Hematopoietic multipotent progenitor cell treated with erythropoietin and hydrocortisone succinate and interleukin-3 and kit ligand, for 15 days (in vitro differentiated cells): ENCODE measurements at places on chromosomes 1 and 21.
A peak's percentile ranks its signal among the peaks of the same experiment; 100 is the strongest.

DNA sequence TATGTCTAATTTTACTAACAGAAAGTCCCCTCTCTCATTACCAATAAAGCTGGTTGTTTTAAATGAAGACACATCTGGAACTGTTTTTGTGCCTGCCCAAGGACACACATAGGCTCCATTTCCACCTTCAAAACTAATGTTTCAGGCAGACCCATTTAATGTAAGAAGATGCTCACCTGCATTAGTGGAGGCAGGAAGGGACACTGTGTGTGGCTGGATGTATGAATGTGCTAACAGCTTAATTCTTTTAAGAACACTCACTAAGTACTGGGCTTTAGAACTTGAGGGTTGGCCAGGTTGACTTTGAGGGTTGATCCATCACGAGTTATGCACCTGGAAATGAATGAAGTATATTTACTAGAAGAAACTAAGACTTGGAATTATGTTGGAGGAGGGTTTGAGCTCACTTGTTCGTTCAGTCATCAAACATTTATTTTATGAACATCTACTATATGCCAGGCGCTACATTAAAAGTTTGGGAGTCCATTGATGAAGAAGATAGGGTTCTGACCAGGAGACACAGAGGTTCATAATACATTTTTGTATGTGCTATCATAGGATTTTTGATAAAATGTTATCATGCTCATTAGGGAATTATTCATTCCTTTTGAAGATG lies 5.4 kb downstream of the JUN start:
- no peak for DNase-seq

DNA sequence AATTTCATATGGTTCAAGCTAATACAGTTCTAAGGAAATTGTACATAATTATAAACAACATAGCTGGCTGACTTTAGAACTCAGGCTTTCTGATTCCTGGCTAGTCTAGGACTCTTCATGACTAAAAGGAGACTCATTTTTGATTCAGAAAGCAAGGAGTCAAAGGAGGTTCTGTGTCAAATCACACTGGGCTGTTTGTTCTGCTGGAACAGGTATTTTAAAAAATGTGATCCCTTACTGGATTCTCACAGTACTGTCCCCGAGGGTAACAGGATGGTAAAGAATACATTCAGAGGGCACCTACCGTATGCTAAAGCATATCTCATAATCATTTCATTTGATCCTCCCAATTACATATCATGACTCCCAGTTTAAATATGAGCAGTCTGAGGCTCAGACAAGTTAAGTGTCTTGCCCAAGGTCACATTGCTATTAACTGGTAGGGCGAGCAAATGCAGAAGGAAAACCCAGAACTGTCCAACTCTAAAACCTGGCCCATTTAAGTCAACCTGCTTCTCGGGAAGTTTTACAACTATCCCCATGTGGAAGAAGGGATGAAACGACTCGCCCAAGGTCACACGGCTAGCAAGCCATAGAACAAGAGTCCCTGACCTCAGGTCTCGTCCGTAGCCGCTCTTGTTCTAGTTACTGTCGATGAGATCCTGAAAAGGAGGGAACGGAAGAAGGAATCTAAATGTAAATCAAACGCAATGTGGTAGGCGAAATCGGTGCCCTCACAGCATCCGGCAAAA lies 675 bp downstream of the MYSM1 start:
- DNase-seq, result peak; percentile 16

DNA sequence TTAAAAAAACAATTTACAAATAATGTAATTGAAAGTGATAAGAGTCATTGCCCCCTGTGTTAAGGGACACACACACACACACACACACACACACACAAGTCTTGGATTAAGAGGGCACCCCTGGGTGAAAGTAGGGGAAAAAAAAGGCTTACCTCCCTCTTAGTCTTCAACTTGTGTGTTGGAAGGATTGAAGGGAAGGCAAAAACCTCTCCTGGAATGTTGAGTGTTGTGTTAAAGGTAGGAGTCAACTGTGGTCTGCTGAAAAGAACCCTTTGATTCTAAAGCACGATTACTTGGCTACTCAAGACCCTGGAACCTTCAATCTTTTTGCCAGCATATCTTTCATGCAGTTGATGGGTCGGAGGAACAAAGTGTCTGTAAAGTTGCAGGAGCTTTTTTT lies 6.4 kb downstream of the PBX1 start:
- DNase-seq, result no peak

GRCh38 chr1:114456586-114456985 lies 54.4 kb downstream of the TRIM33 start:
- DNase-seq, result no peak

DNA sequence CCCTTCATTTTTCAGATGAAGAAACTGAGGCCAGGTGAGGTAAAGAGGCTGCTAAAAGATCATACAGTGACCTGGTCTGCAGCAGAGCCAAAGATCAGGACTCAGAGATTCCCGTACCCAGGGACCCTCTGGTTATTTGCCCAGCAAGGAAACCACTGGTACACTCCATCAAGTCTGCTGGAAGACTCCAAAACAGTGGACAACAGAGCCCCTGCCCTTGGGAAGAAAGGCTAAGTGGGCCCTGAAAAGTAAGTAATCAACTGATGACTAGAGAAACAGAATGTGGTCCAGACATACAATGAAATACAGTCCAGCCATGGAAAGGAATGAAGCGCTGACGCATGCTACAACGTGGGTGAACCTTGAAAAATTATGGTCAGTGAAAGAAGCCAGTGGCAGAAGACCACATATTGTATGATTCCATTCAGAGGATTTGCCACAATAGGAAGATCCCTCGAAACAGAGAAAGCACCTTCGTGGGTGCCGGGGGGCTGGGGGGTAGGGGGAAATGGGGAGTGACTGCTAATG lies 106.4 kb downstream of the ETS2 start:
- DNase-seq, result no peak

- DNase-seq, result no peak
Measured at GRCh38 chr1:199696225-199696624, 331.3 kb upstream of the NR5A2 start.

DNA sequence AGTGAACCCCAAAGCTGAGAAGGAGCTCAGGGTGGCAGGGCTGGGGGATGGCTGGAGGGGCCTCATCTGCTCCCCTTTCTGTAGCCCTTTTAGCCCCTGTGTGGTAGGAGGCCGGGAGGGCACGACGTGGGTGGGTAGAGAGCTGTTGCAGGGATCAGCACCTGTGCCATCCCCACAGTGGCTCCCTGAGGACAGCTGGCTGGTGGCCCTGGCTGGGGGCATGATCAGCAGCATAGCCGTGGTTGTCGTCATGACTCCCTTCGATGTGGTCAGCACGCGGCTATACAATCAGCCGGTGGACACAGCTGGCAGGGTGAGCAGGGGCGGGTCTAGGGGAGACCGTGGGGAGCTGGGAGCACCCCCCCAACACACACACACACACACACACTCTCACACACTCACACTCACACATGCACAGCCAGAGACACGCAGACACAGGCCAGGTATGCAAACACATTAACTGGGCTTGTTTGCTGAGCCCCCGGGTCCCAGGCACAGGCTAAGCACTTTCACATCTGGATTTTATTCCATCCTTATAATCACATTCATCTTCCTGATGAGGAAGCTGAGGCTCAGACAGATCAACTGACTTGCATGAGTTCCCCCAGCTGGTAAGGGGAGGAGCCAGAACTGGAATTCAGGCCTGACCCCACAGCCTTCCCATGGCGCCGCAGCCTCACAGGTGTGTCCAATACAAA lies 2.5 kb downstream of the SLC25A34 start:
- no peak for DNase-seq

- DNase-seq, result no peak
Measured at GRCh38 chr1:110218137-110218536, 8.0 kb downstream of the KCNC4 start.

DNA sequence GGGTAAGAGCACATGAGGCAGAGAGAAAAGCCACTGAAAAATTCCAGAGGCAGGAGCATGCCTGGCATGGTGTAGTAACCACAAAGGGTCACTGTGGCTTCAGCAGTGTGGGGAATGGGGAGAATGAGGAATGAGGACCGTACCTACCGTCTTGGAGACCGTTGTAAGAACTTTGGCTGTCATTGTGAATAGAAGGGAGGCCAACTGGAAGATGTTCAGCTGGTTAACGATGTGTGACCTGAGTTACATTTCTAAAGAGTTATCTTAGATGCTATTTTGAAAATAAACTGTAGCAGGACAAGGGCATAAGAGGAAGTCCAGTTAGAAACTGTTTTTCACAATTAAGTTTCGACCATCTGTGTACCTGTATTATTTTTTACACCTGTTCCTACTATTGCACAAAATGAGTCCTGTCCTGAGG lies 365.5 kb upstream of the SGIP1 start:
- DNase-seq, result no peak

- no peak for DNase-seq
Measured at GRCh38 chr1:45772971-45773370, 22.5 kb upstream of the IPP start.

DNA sequence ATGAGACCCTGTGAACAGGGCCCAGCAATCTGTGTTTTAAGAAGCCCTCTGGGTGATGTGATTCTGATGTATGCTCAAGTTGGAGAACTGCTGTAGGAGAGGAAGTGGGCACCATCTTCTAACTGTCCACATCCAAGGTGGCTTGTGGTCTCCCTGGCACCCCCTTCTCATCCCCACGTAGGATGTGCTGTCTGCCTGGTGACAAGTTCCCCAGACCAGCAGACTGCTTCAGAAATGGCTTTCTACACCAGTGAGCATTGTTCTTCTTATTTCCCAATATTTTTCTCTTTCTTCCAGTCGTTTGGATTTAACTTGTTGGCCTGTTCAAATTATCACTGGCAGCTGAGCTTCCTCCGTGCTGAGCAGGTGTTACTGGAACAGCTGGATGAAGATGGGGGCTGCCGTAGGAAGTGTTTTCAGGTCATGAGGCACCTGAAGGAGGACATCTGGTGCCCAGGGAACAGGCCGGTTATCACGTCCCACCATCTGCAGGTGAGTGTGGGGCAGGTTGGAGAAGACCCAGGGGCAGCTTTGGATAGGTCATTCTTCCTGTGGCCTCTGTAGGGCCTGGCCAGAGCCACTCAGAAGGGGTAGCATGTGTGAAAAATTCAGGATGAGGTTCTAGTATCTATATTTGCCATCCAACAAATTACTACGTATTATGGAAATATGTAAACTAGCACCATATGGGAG lies 16.8 kb downstream of the MAB21L3 start:
- no peak for DNase-seq

GRCh38 chr1:198601936-198602889 lies 36.6 kb upstream of the PTPRC start:
- DNase-seq, result no peak

- no peak for DNase-seq
Measured at GRCh38 chr1:215210167-215210566, 127.6 kb downstream of the KCNK2 start.

DNA sequence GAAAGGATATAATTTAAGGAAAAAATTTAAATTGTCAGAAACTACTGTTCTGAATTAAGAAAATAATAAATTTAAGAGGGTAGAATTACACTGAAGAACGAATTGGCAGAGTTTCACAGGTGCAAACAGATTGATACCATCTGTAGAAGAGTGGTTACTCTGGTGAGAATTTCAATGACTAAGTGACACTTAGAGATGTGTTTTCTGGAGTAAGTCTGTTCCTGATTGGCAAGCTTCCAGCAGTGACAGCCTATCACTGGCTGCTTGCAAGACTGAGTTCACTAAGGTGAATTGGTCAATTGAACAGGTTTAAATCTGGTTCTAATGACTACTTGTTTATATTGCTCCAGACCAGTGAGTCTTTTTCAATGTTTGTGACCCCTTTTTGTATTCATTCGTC lies 838.2 kb upstream of the RGS18 start:
- no peak for DNase-seq

DNA sequence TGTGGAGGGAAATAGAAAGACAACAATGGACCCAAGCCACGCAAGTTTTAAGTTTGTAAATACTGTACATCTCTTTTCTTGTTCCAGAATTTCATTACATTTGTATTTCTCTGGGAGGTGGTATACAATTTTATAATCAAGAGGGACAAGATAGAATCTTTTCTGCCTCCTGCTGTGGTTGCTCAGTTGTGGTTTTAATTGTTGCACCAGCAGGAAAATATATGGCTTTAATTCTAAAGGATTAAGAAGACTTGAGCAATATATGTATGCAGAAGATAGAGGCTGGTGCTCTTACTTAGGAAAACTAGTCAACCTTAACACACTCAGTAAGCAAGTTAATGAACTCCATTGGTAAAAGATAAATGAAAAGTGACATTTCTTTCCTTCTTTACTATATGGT lies 19.8 kb upstream of the ASB17 start:
- no peak for DNase-seq

DNA sequence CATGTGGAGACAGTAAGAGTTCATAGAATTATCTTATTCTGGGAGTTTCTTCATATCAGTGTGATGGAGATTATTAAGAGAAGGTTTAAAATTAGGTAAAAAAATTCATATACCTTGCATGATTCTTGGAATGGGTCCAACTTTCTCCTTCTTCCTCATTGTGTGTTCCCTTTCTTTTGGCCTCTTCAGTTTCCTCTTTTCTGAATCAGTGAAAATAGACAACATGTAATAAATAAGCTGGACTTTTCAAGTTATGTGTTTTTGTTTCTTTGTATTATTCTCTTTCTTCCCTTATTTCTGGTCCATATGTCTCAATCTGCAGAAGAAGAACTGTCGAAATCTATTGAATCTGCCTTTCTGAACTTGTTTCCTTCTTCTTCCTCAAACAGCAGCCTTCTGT lies 30.5 kb downstream of the C4BPA start:
- DNase-seq, result no peak

DNA sequence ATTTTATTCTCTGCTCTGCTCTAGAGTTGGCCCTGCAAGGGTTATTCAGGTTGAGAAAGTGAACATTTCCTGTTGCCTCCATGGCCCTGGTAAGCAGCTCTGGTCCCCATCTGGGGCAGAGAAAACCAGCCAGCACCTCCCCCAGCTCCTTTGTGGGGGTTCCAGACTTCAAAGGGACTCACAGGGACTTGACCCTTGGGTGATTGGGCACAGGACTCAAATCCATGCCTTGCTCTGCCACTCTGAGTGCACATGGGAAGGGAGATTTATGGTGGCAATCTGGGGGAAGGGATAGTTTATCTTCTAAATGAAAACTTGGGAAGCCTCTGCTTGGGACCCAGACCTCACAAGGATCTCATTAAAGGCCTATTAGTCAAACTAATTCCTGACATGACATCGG lies 212.8 kb downstream of the FOXD2 start:
- no peak for DNase-seq
